ENCODE measurements at places on chromosomes 1 and 21.

- DNase-seq: no peak
Observed at GRCh38 chr21:14538483-14538882, 7.6 kb downstream of the SAMSN1 start.

GRCh38 chr1:66725885-66726665 is 26.2 kb upstream of the DYNLT5 start:
- no peak for DNase-seq

GRCh38 chr1:38992412-38993111 is 1.5 kb downstream of the AKIRIN1 start:
- DNase-seq: no peak

DNA sequence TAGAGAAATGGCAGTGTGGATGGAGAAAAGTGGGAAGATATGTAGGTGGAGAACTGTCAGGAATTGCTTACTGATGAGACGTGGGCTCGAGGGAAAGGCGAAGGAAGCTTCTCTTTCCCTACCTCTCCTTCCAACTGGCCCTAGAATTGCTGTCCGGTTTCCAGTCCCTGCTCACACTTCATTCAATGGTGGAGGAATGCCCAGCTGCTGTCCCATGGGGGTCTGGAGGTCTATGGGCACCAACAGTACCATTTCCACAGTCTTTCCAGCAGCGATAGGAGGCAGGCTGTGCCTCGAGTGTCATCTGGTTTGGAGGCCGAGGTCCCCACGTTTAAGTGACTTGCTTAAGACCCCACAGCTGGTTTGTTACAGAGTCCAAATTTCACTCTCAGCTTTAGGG is 31.5 kb upstream of the CD1D start:
- no peak for DNase-seq

DNA sequence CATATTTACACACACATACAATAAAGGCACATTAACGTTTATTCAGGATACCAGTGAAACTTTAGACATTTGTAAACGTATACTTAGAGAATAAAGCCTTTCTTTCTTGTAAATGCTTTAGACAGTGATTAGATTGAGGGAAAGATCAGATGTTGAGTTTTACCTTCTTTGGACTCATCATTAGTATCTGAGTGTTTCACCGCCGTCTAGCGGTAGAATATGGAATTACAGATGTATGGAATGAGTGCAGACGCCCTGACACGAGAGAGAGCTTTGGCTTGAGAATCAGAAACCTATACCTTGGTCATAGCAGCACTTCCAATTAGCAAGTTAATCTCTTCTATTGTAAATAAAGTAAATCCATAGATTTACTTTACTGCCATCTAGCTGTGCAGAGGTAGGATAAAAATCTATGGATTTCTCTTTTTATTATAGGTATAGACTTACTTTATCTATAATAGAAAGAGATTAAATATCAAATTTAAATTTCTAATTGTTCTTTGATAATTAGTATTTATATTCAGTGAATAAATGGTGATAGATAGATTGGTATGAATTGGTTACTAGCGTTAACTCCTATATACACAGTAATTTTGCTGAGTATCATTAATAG is 12.6 kb downstream of the FLG2 start:
- no peak for DNase-seq

DNA sequence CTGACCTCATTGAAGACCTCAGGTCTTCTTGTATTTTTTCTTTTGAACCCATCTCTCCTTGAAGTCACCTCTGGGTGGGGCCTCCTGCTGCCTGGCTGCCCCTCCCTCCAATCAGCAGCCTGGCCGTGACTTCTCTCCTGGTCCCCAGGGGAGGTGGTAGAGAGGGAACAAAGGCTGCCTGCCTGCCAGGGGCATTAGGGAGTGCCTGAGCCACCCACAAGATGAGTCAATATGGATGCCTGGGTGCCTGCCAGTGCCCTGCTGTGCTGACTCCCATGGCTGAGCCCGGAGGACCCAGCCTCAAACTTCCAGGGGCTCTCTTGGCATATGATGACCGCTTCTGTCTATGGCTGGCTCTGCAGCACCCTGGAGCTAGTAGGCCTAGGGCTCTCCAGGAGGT is 5.3 kb upstream of the CDCP2 start:
- DNase-seq: no peak

- no peak for DNase-seq
Observed at GRCh38 chr1:81679942-81680341, 120.8 kb upstream of the ADGRL2 start.

DNA sequence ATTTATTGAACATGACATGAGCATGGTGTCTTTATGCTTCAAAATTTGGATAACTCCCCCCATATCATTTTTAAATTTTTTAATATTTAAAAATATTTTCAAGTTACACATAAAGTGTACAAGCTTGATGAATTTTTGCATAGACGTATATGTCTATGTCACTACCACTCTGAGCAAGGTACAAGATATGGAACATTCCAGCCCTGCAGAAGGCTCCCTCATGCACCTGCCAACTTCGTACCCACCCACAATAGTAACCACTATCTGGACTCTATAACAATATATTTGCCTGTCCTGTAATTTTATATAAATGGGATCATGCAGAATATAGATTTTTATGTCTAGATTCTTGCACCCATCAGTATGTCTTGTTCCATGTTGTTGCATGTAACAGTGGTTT is 74.5 kb downstream of the CNST start:
- no peak for DNase-seq

DNA sequence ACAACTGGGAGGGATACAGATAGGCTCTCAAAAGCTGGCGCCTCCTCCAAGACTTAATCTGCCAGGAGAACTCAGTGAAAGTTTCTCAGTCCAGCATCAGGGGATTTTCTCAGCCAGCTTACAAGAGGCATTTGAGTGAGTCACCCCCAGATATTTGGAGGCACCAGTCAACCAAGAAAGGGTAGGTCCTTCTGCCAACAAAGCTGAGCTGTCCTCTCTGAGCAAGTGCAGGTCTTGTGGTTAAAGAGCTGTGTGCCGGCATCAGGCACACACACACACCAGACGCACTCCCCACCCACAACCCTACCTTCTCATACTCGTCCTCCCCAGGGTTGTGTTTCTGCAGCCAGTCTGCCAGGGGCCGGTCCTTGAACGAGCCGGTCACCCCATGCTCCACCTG is 27.0 kb upstream of the PPP1R15B start:
- no peak for DNase-seq

DNA sequence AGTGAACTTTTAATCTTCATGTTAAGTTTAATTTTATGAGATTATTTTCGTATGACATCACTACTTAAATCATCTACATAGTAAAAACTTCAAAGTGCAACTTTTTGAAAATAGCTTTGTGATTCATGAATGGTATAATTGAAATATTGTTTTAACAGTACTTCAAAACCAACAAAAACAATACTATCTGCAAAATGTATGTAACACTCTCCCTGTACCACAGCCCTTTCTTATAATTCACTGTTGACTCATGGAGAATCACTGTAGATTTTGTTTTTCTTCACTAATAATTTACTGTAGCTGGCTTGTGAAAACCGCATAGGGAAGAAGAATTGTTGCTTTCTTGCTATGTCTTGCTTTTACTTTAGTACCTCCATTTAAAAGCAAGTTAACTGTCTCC is 301.4 kb upstream of the ADAMTS5 start:
- DNase-seq: no peak

GRCh38 chr1:8212580-8213031 is 105.3 kb upstream of the SLC45A1 start:
- DNase-seq: no peak

- no peak for DNase-seq
Observed at GRCh38 chr1:79524126-79524525, 517.6 kb upstream of the ADGRL4 start.

GRCh38 chr1:180026556-180026955 is 71.9 kb downstream of the CEP350 start:
- no peak for DNase-seq

DNA sequence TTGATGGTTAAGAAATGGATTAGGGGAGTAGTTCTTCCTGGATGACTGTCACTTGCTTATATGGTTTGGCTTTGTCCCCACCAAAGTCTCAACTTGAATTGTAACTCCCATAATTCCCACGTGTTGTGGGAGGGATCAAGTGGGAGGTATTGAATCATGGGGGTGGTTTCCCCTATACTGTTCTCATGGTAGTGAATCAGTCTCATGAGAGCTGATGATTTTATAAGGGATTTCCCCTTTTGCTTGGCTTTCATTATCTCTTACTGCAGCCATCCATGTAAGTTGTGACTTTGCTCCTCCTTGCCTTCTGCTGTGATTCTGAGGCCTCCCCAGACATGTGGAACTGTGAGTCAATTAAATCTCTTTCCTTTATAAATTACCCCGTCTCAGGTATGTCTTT is 1621.1 kb downstream of the MRPL39 start:
- DNase-seq: no peak

GRCh38 chr1:181032535-181032934 is 1.2 kb upstream of the MR1 start:
- no peak for DNase-seq

GRCh38 chr21:37210130-37210529 is 57.0 kb downstream of the VPS26C start:
- DNase-seq: no peak

DNA sequence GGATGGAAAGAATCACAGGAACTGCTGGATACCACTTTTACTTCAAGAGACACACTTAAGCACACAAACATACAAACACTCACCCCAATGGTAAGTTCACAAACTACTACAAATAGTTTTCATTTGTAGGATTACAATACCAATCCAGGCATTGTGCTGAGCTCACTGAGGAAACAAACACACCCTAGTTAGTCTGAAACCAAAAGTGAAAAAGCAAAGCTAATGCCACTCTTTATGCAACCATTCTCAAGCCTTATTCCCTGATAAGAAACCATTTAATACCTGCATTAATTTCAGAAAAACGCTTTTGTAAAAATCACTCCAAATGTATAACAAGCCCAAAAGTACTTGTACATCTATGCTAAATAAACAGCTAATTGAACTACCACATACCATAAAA is 38.3 kb downstream of the RNF115 start:
- no peak for DNase-seq

GRCh38 chr1:18954270-18955071 is 2.0 kb downstream of the IFFO2 start:
- no peak for DNase-seq

GRCh38 chr1:245687636-245688535 is 533.1 kb downstream of the KIF26B start:
- no peak for DNase-seq

GRCh38 chr1:233113009-233113879 is 162.8 kb downstream of the NTPCR start:
- DNase-seq: no peak

- DNase-seq: no peak
Observed at GRCh38 chr1:201004732-201005131, 18.8 kb downstream of the KIF21B start.

- DNase-seq: no peak
Observed at GRCh38 chr1:45035631-45036301, 23.7 kb downstream of the UROD start.

- no peak for DNase-seq
Observed at GRCh38 chr1:55767171-55767570, 552.0 kb upstream of the USP24 start.

DNA sequence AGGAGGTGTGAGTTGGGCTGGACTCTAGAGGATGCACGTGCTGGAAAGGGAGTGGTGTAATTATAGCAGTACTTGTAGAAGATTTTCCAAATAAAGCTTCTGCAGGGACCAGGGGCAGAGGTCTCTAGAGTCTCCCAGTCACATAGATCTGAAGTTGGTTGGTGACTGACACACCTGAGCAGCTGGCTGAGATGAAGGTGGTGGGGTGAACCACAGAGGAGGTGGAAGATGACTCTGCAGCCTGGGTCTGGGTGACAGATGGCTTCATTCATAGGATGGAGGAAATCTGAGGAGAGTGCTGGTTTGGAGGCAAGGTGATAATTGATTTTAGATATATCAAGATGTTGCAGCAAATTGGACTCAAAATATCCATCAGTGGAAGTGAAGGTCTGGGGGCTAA is 178.9 kb upstream of the IVNS1ABP start:
- DNase-seq: no peak

GRCh38 chr1:44346878-44347277 is 8.2 kb downstream of the ERI3 start:
- DNase-seq: no peak

GRCh38 chr1:109306832-109307273 is at the start of gene MYBPHL:
Gene MYBPHL (minus strand): TSS chr1:109307011. CDS start chr1:109306991, 20 bp downstream.
- no peak for DNase-seq

- no peak for DNase-seq
Observed at GRCh38 chr1:153441238-153441755, 19.2 kb downstream of the S100A7 start.

- no peak for DNase-seq
Observed at GRCh38 chr1:76781447-76781846, 85.8 kb upstream of the ST6GALNAC5 start.

DNA sequence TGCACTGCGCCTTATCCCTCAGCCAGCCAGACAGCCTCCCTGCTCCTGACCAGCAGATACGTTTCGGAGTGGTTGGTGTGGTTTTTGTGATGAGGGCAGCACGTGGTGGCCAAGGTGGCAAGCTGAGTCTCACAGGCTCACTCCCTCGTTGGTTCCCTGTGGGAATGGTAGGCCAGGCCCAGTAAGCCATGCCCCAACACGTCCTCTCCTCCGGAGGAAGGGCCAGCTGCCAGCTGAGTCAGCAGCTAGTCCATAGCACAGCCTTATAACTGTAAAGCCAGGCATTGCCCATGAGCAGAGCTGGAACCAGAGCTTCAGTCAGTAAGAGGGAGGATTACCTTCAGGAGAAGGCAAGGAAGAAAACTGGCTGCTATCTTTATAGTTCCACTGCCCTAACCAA is 29.5 kb downstream of the SZRD1 start:
- no peak for DNase-seq

DNA sequence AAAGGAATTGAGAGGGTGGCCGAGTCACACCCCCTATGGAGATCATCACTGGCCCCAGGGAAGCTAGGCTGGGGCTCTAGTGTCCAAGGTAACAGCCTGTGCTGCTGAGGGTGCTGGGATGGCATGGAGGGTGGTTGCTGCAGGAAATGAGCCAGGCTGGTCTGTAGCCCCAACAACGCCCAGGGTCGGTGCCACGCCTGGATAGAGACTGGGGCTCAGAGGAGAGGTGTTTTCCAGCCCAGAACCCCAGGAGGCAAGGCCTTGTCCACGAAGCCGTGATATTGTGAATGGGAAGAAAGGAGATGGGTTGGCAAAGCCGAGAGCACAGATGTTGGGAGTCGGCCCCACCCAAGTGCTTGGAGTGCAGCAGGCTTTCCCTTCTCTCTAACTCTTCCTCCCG is 68.9 kb upstream of the ACTRT2 start:
- DNase-seq: no peak

GRCh38 chr1:208527156-208527555 is 283.0 kb upstream of the PLXNA2 start:
- DNase-seq: no peak

GRCh38 chr21:44459712-44460440 is 4.6 kb downstream of the LRRC3 start:
- no peak for DNase-seq

- DNase-seq: no peak
Observed at GRCh38 chr1:160158031-160158430, 6.6 kb downstream of the ATP1A4 start.

DNA sequence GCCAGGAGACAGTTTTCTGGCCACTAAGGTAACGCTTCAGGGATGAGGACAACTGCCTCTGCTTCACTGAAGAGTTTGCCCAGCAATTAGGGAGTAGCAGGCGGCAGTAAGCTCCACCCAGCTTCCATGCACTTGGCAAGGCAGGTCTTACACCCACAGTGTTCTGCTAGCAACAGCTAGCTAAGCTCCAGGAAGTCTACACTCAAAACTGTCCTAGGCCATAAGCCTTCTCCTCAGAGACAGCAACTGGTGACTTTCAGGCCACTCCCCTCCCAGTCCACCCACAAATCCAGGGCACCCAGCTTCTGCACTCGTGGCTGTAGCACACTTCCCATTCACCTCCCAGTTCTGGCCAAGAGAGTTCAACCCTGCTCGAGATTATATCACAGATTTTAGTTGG is 47.3 kb downstream of the KMO start:
- DNase-seq: no peak

Data from stimulated activated CD8-positive, alpha-beta memory T cell treated with anti-CD3 and anti-CD28 coated beads, Interleukin-4, amount 100 ng/mL, for 4 hours (primary cell).